ENCODE measurements at places on chromosomes 16 and 17. TPM values are rescaled to one million over a fixed set of nuclear protein-coding genes. Genes with fewer than 3 reads are reported as not detected.

Gene CTRB2
- not detected for total RNA-seq

Gene ADGRG1
- 23.8 TPM for total RNA-seq

Gene CSH1
- total RNA-seq = not detected

Gene CFAP97D1
- not detected for total RNA-seq

Gene AOC3
- 0.38 TPM for total RNA-seq

Gene GINS2
- 1.8 TPM for total RNA-seq

Gene KRT39
- not detected for total RNA-seq

Gene ITPRIPL2
- 47.7 TPM for total RNA-seq

Gene GPRC5C
- total RNA-seq = 40.1 TPM

Gene KIF2B
- total RNA-seq = not detected

Gene CRYM
- 7.5 TPM for total RNA-seq

Gene FZD2
- total RNA-seq = 50.3 TPM

Gene CAVIN1
- total RNA-seq = 224 TPM

Gene SEZ6L2
- 13.0 TPM for total RNA-seq

Gene OR1F1
- not detected for total RNA-seq

Gene DNAI2
- total RNA-seq = not detected

Gene BCL6B
- under 0.01 TPM for total RNA-seq

Gene CNGB1
- total RNA-seq = not detected

Gene MSLN
- total RNA-seq = 15.0 TPM

Gene KRT27
- total RNA-seq = not detected

Gene MEOX1
- not detected for total RNA-seq

Gene TEKT1
- not detected for total RNA-seq

Gene XPO6
- 135 TPM for total RNA-seq

Gene PPL
- total RNA-seq = 2.0 TPM

Gene CLDN7
- total RNA-seq = 12.4 TPM

Gene LHX1
- 31.1 TPM for total RNA-seq

Gene TPSG1
- not detected for total RNA-seq

Measured in mesangial cell (primary cell).